ENCODE measurements at places on chromosomes 1 and 21.

DNA sequence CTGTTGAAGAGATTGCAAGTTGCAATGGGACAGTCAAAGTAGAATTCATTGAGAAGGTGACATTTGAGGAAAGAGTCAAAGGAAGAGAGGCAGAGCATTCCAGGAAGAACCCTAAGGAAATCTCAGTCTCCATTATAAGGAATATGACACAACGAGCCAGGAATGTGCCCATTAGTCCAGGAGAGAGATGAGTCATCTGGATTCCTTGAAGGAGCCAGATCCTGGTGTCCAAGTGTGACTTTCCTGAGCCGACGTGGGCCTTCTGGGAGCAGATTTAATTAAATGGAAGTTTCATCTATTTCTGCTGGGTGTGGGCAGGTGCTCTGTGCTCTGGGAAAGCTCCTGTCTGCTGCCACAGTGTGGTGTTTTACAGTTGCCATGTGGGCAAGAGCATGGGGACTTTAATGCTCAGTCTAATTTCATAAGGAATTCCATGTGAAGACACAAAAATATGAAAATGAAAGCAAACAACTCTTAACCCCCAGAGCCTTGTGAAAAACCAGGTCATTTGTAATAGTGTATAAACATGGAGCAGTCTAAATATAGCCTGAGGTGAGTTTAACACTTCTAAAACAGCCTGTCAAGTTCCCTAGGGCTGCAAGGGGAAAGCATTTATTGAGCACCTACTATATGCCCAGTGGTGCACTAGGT is 111.4 kb upstream of the ARTN start:
- no peak for DNase-seq

- DNase-seq, result no peak
Measured at GRCh38 chr1:227942021-227942715, 5.6 kb downstream of the WNT9A start.

DNA sequence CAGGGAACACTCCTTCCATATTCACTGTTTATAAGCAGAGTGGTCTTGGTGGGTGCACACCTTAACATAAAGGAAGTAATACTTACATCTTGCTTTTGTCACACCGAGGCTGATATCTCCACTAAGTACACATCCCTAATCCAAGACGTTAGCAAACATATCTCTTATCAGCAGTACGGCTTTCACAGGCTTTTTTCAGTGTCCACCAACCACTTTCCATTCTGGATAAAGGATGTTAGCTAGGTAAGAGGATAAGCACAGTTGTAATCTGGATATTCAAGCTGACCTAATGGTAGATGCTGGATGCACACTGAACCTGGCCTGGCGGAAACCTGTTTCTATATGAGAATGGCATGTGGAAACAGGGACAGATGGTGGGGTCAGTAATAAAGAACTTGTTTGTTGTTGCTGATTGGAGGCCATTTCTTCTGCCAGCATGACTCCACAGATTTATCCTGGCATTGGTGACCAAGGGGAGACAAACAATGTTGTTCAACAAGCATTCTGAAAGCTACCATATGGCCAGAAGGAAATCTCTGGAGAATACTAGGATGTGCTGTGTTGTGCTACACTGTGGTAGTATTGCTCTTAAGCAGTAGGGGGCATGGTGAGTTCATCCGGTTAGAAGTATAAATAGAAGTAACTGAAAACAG is 416.4 kb downstream of the PTBP2 start:
- no peak for DNase-seq

- DNase-seq, result no peak
Measured at GRCh38 chr1:221078260-221078965, 199.2 kb downstream of the HLX start.

GRCh38 chr21:42565206-42565810 is 51.7 kb downstream of the SLC37A1 start:
- no peak for DNase-seq

- DNase-seq, result no peak
Measured at GRCh38 chr1:152029144-152029928, 7.5 kb downstream of the S100A11 start.

DNA sequence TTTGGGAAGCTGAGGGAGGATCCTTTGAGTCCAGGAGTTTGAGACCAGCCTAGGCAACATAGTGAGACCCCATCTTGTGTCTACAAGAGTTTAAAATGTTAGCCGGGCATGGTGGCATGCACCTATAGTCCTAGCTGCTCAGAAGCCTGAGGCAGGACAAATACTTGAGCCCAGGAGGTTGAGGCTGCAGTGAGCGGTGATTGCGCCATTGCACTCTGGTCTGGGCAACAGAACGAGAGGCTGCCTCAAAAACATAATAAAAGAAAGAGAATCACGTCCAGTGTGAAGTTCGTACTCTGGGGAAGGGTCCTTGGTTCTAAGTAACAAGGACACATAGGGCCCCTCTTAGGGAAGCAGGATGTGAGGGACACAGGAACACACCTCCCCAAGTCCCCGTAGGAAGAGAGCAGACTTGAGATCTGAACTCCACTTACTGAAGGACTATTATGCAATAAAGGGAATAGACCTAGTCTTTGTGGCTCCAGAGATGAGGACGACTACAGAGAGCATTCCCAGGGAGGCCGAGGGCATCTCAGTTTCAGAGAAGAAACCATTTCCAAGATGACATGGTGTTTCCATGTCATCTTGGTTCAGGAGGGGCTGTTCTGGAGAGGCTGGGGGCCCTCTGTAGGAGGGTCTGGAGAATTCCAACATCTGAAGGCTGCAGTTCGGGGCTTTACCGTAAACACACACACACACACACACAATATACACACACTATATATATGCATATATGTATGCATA is 10.8 kb upstream of the ENO1 start:
- DNase-seq, result no peak

- DNase-seq, result no peak
Measured at GRCh38 chr1:186806477-186806876, 22.3 kb upstream of the PLA2G4A start.

GRCh38 chr1:2194898-2195673 is 514 bp upstream of the FAAP20 start:
- DNase-seq, result peak; percentile 87

DNA sequence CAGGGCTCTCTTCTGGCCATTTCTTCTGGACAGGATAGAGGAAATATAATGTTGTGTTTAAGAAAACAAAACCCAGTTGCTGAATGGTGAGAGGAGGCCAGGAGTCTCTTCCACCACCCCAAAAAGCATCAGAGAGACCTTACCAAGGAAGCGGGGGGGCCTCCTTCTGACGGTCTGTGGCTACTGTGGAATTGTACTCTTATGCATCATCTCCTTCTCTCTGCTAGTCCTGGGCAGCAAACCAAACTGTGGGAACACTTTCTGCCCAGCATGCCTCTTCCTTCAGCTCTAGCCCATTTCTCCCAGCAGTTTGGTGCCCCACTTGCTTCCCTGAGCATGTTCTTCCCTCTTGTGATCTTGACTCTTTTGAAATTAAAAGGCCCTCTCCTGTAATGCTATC is 157.7 kb downstream of the HHIPL2 start:
- no peak for DNase-seq

DNA sequence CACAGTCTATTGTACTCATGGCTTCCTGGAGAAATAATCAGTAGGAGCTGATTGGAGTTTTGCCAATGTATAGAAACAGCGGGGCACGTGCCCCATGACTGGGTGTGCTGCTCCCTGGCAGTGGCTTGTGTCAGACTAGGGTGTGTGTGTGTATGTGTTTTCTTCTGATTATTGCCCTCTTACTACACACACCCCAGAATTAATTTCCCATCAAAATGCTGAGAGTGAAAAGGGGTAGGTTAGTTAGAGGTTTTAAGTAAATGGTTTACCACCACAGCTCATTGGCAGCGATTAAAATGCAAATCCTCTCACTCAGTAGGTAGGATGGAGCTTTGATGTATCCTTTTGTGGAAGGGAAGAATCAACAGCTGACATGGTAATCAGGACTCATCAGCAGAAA is 29.9 kb downstream of the HHAT start:
- no peak for DNase-seq

DNA sequence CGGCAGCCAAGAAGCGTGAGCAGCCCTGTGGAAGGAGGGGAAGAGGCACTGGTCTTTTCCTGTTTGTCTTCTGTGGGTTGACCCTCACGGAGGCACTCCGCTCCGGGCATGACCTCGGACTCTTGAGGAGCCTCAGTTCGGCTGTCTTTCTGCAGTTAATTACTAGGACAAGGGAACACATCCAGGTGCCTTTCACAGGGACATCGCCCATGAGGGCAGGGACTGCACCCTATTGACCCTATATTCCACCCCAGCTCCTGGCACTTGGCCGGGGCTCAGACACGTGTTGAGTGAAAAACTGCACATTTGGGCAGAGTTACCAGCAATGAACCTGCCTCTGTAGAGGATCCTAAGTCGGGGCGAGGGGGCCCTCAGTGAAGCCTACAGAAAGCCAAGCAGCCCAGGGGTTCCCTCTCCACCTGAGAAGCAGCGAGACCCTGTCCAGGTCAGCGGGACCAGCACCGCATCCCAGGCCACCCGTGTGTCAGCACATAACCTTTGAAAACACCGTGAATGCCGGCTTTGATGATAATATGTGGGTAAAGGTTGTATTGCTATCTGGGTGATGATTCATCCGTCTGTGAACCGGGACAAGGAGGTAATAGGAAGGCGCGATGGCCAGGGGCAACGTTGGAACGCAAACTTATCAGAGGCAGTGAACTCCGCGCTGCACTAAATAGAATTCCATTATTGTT is 161.4 kb upstream of the ARHGEF16 start:
- no peak for DNase-seq

GRCh38 chr1:239840790-239841189 is 250.9 kb upstream of the FMN2 start:
- DNase-seq, result no peak

- no peak for DNase-seq
Measured at GRCh38 chr1:97053268-97053667, 331.7 kb downstream of the PTBP2 start.

GRCh38 chr1:109816175-109816811 is 52.6 kb upstream of the EPS8L3 start:
- DNase-seq, result no peak
